ENCODE measurements at places on chromosomes 13 and 19.

GRCh38 chr19:42816894-42817293 lies 51.4 kb upstream of the PSG8 start:
- DNase-seq, result no peak

- DNase-seq, result no peak
Observed at GRCh38 chr13:109509154-109509900, 277.1 kb downstream of the IRS2 start.

- DNase-seq, result no peak
Observed at GRCh38 chr13:24011266-24011665, 114.0 kb upstream of the C1QTNF9B start.

DNA sequence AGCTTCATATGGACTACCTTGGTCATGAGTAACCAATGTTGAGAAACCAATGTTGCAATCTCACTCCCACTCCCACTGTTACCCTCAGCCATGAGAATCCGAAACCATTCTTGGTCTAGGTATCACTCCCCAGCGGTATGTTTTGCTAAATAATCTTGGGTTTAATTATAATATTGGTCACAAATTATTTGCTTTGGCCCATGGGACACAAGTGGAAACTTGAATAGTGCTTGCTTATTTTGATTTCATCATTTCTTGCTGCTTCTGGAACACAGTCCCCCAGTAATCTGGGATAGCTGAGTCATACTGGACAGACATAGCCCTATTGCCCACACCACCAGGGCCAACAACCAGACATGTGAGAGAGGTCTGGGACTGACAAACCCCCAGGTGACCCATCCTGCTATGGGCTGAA lies 171.6 kb upstream of the IPO5 start:
- DNase-seq, result no peak

DNA sequence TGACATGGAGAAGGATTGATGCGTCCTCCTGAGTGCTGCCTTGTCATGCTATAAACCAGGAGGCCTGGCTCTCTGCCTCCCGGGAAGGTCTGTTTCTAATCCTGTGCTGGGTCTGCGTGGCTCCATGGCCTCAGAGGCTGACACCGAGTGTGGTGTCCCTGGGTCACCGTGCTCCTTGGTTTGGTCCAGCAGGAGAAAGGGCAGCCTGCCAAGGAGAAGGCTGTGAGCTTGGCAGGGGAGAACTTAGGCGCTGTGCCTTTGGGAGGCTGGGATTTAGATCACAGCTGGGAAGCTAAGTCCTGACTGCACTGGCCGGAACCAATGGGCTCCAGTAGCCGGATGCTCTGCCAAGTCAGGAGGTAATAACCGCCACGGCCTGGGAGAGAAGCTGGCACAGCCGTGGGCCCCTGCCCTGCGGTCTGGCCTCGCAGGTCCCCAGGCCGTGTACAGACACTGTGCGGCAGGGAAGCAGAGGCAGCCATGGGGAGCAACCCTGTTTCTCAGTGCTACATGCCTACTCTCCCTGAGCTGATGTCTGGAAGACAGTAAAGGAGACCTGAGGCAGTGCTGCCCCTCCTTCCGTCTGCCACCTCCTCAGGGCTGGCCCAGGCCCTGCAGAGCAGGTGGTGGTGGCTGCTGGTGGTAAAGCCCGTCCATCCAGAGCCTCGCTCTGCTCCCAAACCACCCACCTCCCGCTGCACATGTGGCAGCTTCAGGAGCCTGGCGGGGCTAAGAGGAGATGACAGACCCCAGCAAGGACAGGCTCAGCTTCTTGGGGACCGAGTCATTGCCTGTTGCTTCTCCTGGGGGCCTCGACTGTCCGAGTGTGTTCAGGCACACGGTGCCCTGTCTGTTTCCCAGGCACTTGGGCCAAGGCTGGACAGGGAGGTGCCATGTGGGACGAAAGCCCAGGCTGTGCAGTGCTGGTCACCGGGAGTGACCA lies 44.9 kb downstream of the C13orf46 start:
- DNase-seq, result no peak

- DNase-seq, result no peak
Observed at GRCh38 chr13:35768551-35768950, 292.1 kb upstream of the MAB21L1 start.

DNA sequence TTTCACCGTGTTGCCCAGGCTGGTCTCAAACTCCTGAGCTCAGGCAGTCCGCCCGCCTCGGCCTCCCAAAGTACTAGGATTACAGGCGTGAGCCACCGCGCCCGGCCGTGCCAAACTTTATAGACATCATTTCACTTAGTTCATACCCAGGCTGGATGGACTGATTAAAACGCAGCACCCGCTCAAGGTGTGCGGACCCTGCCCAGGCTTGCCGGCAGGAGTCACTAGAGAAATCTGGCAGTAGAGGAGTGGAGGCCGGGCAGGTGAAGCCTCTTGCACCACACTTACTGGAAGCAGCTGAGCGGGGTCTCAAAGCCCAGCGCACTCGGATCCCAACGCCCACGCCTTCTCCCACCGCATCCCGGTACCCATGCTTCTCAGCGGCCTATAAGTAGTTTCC lies 11.4 kb downstream of the PTGIR start:
- no peak for DNase-seq

DNA sequence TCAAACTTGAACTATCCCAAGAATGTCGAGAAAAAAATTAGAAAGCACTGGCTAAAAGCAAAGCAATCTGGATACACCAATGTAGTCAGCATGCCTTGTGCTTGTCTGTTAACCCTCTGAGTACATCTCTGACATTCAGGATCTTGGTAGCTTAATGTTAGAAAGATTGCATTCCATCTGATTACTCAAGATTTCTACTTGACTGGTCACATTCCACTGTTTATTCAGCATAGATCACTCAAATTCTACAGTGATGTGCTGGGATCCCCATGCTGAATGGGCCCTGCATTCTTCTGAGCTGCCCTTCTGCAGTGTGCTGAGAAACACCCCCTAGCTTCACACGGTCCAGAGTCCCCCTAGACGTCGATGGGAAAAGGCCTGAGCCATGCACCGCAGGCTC lies 295.4 kb upstream of the MAB21L1 start:
- no peak for DNase-seq

DNA sequence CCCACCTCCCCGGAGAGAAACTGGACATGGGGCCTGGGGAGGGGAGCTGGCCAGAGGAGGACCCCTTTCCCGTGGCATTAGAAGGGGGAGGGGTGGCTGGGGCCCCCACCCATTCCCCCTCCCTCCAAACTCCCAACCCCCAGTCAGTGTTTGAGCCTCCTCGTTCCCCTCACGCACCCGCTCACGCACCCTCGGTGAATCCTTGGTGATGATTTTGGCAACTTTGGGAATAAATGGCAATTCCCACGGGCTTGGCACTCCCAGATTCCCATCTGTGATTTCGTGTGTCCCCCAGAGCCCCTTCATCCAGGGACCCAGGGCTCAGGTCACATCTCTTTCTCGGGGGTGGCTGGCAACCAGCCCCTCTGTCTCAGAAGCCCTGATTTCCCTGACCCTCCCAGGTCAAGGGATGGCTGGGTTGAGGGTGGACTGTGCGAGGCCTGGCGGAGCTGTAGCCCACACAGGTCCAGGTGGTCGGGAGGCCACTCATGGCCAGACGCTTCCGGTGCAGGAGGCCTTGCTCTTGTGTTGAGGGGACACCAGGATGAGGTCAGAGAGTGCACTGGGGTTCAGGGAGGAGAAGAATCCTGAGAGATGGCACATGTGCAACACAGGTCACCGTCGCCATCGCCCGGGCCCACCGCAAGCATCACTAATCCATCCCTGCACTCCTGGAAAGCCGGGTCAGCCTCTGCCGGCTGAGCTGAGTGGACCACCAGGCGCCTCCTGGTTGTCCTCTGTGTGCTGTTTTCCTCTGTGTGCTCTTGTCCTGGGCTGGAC lies 20.7 kb downstream of the EPN1 start:
- DNase-seq, result no peak

DNA sequence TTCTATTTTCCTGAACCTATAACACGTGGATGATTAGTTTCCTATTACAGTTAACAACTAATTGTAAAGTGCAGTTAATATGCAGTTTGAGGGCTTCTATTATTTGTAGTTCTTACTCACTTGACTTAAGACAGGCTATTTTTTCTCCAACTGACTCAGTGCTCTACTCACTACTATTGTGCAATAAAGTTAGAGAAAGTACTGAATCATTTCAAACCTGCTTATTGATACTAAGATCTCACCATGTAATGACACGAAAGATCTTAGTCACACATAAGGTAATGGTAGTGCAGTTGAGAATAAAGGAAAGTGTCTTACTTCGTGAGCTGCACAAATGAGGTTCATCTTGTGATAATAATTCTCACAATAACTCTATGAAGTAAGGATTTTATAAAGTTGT lies 22.8 kb upstream of the ITM2B start:
- DNase-seq, result peak; percentile 77

- DNase-seq, result no peak
Observed at GRCh38 chr19:18507021-18507726, 14.7 kb downstream of the ELL start.

GRCh38 chr19:23321953-23322549 lies 71.9 kb upstream of the ZNF724 start:
- DNase-seq, result no peak

Measured in inflammatory macrophage treated with lipopolysaccharide for 1 hour (primary cell).